ENCODE measurements at places on chromosomes 11 and 22.

GRCh38 chr11:110303414-110303826 is 7.0 kb upstream of the RDX start:
- DNase-seq = no peak

GRCh38 chr11:110805756-110806155 is 93.5 kb upstream of the ARHGAP20 start:
- no peak for DNase-seq

GRCh38 chr22:23112472-23113012 is 29.2 kb downstream of the RSPH14 start:
- no peak for DNase-seq

GRCh38 chr11:98277251-98277912 is 743.4 kb upstream of the CNTN5 start:
- no peak for DNase-seq

DNA sequence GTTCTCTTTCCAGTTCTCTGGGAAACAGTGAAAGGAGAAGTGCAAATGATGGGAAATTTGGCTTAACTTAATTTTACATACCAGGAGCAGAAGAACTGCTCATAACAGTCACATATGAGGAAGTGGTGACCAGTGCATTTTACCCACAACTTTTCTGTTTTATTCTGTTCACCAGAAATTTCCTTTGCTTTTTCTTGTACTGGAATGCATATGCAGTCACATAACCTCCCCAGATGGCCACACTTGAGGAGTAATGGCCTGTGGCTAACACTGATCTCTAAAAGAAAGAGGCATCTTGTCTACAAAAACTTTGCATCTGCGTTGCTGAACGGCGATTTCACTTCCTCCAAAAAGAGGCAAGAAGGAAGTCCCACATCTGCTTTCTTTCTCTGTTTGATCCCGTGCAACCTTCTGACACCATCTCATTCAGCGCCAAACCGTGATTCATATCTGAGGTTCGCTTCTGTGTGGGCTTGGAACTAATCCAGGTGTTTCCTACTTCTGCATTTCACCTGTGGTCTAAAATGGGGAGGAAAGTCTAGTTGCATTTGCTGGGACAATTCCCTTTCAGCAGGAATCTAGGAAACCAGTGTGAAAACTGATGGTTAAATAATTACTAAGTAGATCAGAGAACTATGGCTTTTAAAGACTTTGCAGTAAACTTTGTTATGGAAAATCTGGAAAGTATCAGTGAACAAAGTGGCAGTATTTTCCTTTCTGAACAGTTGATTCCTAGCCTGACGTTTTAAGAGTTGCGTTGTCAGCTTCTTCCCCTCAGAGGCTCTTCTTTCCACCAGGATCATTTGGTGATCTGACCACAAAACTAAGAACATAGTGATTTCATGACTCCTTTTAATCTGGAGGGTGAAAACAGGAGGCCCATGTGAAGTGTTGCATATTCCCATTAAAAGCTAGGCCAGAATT is 4.2 kb upstream of the MPEG1 start:
- peak; percentile 92 for DNase-seq

- DNase-seq = no peak
These were observed 642.6 kb upstream of the CCDC179 start for GRCh38 chr11:23502826-23503225.

GRCh38 chr11:6864438-6864837 is 1.6 kb downstream of the OR10A2 start:
- DNase-seq = no peak

DNA sequence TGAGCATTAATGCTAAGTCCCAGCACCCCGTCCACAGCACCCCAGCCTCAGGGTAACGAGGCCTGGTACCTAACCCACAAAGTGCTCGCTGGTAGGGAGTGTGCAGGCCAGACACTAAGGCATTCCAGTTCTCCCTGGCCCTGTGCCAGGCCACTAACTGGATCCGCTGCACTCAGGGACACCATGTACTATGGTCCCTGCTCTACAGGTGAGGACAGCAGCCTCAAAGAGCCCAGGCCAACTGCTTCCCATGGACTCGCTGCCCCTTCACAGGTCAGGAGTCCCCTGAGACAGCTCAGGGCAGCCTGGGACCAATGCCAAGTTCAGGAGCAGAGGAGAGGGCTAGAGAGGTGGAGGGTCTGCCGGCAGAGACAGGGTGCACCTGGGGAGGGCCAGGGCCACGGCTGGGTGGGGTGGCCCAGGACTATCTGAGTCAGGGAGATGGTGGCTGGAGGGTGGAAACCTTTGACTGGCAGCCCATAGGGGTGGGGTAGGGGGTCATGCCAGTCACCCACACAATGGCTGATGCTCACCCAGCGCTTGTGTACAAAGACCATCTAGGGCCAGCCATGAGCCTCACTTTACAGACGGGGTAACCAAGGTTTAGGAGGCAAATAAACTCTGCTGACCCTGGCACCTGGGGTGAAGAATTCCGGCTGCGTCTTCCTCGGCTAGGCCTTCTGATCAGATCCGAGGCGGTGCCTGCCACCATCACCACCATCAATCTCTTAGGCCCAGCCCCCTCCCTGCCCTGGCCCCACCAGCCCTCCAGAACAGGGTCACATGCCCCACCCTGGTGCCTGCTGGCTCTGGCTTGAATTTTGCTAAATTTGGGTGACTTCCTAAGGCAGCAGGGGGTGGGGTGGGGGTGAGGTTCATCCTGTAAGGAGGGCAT is 5.6 kb downstream of the OSBPL5 start:
- DNase-seq = no peak

DNA sequence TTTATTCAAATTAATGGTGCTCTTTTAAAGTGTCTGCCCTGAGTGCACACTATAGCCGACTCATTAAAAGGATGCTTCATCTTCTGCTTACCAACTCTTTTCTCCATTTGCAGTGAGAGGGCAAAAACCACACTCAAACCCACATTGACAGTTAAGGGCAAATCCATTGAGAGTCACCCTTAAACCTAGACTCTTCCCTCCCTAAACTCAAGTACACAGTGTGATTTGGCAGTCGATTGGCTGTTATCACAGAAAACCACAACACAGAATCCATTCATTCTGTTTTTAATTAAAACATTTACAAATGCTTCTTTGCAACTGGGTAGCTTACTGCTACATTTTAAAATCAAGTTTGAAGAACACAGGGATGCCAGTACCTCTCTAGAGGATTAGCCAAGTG is 120.0 kb downstream of the CADM1 start:
- DNase-seq = no peak

DNA sequence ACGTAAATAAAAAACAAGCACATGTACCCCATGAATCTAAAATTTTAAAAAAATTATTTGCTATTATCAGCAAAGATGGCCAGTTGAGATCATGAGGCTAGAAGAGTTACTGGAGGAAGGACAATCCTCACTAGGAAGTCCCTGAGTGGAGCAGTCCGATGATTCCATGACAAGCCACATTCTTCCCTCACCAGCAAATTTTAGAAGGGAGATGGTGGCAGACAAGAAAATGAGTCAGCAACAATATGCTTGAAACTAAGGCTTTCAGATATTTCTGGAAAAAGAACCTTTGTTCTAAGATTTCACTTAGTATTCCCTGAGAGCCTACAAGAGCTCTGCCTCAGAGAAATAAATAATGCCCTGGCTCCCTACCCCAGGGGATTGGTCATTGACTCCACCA is 34.9 kb downstream of the P4HA3 start:
- no peak for DNase-seq

GRCh38 chr11:126172596-126173038 is 38.8 kb downstream of the RPUSD4 start:
- DNase-seq = no peak

DNA sequence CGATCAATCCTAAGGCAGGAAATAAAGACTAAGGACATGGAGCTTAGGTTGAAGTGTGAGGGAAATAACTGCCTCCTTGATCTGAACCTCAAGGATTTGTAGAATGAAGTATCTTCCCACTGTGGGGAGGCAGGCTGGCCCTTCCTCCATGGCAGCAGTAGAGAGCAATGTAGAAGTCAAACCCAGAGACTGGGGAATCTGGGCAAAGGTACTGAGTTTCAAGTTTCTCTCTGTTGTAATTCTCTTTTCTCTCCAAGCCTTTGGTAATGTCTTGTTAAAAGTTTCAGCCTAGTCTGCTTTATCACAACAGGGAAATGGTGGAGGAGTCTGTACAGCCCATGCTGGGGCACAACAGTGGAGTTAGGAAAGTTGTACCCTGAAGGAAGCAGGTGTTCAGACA is 49.5 kb downstream of the ADM start:
- no peak for DNase-seq

DNA sequence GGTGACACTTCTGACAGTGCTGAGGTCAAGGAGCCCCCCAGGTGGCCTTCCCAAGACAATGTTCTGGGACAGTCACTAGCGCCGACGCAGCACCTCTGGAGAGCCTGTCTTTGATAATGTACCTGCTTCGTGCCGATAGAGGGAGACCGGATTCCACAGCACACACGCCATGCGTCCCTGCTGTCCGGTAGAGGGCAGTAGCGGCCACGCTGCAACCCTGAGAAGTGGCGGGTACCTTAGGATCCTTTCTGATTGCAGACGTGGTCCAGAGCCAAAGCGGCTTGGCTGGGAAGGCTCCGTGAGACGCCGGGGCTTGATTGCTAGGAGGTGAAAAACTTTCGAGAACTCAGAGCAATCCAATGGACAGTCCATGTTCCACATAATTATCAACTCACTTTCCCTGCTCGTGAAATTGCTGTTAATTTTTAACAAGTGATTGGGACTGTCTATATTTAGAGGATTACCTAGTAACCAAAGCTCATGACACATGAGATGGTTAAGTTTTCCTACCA is 11.4 kb upstream of the BARX2 start:
- DNase-seq = peak; percentile 90

DNA sequence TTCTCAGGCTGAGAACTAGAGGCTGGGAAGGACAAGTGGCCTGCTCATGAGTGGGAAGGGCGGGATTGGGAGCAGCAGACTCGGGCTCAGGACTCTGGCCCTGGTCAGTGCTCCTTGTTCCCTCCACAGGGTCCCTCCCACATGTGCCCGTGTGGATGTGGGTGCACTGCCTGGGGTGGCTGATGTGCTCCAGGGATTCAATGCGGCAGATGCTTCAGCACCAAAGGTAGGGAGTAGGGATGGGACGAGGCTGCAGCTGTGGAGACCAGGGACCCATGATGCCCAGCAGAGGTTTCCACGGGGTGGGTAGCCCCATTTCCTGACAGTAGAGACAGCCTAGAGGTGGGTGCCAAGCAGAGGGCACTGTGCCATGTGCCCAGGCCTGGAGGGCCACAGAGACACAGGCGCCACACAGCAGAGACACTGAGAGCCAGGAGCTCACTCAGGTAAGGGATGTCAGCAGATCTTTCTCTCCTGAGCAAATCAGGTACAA is 89.5 kb downstream of the GGTLC2 start:
- DNase-seq = no peak

DNA sequence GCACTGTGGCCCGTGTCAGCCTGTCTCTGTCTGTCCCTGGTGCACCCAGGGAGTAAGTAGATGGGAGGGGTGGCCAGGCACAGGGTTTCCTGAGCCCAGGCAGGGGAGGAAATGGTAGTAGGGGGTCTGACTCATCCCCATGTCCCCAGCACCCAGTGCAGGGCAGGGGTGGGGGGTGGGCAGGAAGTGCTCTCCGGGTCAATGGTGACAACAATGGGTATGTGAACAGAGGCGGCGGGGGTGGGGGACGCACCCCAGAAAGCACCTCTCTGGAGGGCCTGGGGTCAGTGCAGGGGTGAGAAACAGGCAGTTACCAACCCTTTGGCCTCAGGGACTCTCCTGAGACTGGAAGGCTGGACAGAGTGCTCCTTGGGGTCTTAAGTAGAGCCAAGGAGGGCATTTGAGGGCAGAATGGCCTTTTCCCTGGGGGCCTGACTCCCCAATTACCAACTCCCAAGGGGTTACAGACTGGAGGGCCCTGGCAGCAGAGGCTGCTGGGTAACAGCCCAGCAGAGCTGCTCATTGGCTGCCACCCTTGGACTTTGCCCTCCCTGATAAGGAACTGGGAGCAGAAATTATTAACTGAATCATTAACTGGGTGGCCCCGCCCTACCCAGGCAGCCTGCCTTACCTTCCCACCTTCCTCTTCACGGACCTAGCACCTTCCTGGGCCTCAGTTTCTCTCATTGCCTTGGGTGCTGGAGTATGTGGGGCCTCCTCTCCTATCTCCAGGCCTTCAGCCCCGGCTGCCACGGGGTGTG is 4.2 kb downstream of the MYRF start:
- no peak for DNase-seq

DNA sequence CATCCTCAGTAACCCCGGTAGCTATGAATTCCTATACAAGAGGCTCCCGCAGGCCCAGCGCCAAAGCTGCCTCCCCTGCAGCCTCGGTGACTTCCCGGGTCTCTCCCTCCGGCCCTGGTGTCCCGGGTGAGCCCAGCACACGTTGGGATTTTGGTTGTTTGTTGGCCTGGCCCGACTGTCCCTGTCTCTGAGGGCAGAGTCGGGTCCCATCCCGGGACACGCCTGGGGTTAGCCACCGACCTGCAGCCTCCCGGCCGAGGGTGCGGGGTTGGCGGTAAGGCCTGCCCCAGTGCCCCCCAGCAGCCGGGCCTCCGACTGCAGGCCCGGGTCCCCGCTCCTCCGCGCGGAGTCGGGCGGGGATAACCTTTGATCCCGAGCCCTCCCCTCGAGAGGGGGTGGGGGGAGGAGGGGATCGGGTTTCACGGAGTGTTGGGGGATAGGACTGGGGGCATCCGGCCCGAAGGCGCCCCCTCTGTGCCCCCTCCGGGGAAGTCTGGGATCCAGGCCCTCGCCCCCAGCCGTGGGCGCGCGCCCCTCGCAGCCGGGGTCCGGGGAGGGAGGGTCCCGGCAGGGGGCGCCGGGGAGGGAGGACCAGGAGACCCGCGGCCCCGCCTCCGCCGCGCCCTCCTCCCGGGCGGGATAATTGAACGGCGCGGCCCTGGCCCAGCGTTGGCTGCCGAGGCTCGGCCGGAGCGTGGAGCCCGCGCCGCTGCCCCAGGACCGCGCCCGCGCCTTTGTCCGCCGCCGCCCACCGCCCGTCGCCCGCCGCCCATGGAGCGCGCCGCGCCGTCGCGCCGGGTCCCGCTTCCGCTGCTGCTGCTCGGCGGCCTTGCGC is at the start of gene FBLN1:
Gene FBLN1, plus strand, starts transcription at position 669 of the 835 bp plus-strand sequence. Its CDS starts 103 bp downstream, at position 772.
- DNase-seq = peak; percentile 7

DNA sequence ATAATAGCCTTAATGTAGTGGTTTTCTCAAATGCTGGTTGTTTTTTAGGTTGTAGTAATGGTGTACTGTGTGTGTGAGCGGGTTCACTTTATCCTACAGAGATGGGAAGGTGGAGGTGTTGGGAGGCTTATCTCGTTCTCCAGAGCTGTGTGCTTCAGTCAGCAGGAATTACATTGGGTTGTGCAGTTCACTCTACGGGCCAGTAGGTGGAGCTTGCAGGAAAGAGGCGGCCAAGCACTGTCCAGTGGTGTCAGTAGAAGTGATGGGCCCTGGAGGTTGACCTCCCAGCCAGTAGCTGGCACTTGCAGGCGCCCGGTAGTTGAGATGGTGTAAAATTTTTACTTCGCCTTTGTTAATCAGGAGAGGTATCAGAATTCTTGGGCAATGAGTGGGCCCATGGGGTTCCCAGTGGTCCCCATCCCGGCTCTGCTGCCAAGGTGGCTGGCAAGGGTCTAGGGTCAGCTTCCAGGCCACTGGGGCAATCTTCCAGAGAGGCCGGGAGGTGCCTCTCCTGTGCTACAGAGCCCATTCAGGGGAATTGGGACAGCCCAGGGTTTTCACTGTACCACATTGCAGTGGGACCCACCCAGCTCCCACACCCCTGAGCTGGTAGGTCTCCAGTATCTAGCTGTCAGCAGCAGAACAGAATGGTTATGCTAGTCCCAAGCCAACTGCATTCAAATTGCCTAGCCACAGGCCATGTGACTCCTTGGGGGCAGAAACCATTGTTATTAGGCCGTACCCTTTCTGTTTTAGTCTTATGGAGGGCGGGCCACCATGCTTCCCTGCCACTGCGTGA is 43.9 kb downstream of the BIRC2 start:
- peak; percentile 36 for DNase-seq
